ENCODE measurements at places on chromosomes 4 and X.

DNA sequence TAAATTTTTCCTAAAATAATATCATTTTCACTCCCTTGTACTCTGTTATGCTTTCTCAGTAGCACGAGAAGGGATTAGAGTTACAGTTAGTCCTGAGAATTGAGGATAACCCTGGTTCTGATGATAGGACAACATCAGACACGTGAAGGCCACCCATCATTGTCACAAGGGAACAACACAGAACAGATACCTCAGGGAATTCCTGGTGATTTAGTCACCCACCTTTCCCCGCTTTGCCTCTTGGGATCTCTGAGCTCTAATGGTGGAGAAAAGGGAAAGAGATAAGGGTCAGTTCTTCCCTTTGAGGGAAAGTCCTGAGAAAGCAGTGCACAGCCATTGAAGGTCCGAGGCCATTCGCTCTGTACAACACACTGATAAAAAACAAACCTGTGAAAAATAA, 112.3 kb upstream of the GALNT7 start:
- DNase-seq = no peak

DNA sequence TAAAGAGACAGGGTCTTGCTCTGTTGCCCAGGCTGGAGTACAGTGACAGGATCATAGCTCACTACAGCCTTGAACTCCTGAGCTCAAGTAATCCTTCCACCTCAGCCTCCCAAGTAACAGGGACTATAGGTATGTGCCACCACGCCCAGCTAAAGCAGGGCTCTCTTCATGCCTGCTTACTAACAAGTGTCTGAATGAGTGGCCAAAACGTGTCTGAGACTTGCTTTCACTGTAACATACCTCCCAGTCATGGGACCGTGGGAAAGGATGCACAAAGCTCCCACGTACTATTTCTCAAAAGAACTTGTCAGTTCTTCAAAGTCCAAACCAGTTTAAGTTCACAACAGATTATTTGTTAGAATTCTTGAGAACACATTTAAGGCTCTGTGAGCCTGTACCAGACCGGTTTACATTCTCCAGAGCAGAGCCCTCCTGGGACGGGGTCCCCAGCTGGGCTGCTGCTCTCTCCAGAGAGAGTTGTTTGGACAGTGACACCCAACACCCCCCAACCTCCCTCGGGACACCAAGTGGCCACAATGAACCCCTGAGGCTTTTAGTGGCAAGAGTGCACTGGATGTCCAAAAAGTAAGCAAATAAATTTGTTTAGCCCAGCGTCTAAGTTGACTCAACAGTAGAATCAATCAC, 24.1 kb downstream of the SH3KBP1 start:
- no peak for DNase-seq

GRCh38 chr4:152360045-152360410, 175.9 kb downstream of the FBXW7 start:
- DNase-seq = no peak

- DNase-seq = no peak
Measured at GRCh38 chr4:159463235-159463634, 360.4 kb downstream of the RAPGEF2 start.

- DNase-seq = no peak
Measured at GRCh38 chrX:79138658-79139241, 5.7 kb upstream of the GPR174 start.

GRCh38 chr4:152099555-152099954, 338.7 kb upstream of the GATB start:
- DNase-seq = no peak

GRCh38 chr4:178671766-178672165, 1229.5 kb upstream of the AGA start:
- DNase-seq = no peak

DNA sequence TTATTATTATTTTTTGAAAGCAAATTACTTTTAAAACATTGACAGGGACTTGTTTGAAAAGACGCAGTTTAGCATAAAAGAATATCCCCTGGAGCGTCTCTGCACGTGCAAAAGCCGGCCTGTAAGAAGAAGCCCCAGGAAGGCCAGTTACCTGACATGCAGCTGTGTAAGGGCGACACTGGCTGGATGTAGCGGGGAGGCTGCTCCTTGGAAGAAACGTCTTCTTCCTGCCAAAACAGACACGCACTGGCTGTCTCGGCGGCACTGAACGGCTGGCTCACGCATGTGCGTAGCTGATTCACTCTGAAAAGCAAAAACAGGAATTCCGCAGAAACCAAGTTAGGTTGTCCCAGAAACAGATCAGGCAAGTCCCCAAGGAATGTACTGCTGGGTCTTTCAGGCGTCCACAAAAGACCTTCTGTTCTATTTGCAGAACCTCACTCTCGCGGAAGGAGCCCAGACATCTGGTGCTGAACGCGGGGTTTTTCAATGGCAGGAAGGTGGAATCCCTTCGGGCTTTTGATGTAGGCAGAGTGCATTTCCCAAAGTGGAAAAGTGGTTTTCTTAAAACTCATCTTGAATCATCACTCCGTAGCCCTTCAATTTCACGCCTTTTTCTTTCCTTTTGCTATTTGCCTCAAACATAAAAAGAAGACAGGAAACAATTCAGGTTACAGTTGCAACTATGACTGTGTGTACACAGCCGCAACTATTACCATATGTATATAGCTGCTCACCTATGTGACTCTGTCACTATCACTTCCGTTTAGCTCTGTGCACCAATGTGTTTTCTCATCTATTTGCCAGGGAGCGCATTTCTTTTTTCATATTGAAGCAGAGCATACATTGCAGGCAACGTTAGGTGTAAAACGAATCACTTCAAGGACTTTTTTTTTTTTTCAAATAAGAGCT, 38.1 kb upstream of the ARSH start:
- DNase-seq = peak; percentile 55

DNA sequence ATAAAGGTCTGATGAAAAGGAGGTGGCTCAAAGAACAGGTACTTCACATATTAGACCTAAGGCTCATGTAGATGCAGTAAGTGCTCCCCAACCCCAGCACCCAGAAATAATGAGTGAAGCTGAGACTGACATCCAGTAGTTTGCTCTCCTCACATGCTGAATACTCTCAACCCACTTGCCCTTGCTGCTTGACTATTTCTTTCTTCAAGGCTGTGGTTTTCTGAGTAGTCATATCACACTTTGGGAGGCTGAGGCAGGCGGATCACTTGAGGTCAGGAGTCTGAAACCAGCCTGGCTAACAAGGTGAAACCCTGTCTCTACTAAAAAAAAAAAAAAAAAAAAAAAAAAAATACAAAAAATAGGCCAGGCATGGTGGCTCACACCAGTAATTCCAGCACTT, 51.5 kb upstream of the PRPS1 start:
- no peak for DNase-seq

DNA sequence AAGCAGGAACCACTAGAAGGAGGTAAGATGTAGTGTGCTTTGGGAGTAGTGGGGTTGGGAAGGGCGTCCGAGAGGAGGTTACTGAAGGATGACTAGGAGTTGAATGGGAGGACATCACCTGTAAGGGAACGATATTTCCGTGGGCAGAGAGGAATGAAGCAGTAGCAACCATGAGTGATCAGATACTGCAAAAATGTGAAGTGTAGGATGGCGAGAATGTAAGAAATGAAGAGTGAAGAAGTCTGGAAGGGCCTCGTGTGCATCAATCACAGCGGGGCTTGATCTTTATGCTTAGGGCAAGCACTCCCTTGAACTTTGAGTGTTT, 594 bp downstream of the MSMO1 start:
- no peak for DNase-seq

GRCh38 chr4:42671431-42672194, 14.7 kb upstream of the ATP8A1 start:
- peak; percentile 65 for DNase-seq

DNA sequence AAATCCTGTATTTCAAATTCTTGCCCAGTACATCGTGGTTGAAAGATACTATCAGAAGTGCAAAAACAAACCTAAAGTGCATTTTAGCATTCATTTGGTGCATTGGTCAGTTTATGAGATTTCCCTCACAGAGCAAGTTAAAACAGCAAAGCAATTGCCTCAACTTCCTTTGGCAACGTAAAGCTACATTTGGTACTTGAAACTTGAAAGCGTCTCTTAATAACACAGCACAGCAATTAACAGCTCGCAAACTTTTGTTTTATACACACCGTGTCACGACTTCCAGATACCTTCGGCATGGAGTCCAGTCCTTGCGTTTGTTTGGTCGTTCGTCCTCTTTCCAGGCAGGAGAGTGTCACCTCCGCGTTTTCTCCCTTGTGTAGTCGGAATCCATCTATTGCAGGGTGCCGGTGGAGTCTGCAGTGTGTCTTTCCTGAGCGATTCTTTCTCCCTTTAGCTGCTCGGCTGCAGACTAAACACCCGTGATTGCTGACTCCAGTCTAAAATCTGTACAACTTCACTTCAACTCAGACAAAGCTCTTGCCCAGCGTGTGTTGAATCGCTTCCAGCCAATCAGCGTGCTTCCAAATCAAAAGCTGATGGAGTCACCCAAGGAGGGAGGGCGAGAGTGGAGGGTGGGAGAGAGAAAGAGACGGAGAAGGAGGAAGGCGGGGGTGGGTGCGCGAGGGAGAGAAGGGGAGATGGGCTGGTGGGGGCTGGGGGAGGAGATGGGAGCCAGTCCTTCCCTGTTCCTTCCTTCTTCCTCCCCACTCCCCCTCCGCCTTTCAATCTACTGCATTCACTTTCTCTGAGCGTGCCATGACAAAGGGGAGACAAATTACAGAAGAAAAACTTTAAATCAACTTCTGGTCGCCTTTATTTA, at the start of gene PCDH18:
Gene PCDH18, minus strand, starts transcription at position 509 of the 883 bp plus-strand sequence. Its CDS starts 406 bp downstream, at position 103.
- peak; percentile 63 for DNase-seq

Data from activated effector memory CD4-positive, alpha-beta T cell treated with anti-CD3 and anti-CD28 coated beads, Interleukin-2, amount 50 U/mL, for 16 hours (primary cell).